ENCODE measurements at places on chromosomes 4 and X.

- DNase-seq, result peak; percentile 73
Measured at GRCh38 chrX:48475774-48476577, at the start of gene FTSJ1. TSS of gene FTSJ1 (plus strand) at chrX:48476199. CDS start at chrX:48478048, 1,849 bp downstream.

DNA sequence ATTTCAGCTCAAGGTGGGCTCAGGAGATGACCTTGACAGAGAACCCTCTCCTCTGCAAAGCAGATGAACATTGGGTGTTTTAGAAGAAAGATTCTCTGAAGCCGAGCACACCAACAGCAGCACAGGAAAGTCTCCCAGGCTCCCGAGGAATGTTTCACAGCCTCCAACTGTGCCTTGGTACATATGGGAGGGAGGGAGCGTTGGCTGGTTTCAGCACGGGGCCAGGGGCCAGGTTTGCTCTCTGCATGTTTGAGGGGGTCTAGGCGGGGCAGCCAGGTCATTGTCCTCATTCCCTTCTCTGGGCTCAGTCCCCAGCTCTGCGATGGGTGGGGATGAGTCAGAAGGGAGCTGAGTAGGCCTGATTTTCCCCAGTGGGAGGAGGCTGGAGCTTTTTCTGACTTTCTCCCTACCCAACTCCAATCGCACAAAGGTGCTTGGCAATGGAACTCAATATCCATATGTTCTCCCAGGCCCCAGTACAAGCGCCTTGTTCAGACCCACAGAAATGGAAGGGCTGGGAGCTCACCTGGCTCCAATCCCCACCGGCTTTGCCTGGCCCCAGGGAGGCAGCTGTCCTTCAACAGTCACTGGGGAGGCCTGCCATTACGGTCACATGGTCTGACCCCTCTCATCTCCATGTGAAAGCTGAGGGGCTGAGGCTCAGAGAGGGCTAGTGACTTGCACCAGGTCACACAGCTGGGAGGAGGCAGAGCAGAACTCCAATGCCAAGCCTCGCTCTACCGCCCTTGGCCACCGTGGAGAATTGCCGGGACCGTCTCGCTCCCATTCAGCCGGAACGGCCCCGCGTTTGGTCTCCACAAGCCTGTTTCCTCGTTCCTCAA is 108.4 kb upstream of the AFAP1 start:
- no peak for DNase-seq

DNA sequence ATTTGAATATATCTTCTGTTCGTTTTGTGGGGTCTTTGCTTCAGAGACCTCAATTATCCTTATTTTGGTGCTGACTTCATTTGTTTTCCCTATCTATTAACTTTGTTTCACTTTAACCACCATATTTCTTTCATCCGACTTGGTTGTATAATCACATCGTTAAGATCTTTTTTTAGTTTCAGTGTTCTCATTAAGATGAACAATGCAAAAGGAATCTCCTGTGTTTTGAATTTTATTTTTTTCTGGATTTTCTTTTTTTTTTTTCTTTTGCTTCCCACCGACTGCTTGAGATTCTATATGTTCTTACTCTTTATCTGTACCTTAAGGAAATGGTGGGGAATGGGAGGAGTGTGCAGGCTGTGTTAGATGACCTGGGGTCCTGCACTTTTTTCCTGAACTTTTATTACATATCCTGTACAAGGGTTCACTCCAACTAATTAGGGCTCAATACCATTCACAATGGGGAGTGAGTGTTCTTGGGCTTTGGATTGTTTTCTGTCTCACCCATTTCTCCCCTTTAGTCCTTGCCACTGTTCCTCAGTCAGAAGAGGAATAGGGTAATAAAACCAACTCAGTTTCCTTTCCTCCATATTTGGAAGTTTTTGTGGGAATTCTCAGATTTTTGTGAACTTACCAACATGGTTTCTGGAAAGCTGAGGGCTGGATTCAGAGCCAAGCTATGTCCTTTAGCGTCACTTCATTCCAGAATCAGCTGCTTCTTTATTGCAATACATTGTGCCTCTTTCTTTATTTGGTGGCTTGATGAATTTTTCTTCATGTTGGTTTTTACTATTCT is 43.2 kb upstream of the BMPR1B start:
- DNase-seq, result no peak

DNA sequence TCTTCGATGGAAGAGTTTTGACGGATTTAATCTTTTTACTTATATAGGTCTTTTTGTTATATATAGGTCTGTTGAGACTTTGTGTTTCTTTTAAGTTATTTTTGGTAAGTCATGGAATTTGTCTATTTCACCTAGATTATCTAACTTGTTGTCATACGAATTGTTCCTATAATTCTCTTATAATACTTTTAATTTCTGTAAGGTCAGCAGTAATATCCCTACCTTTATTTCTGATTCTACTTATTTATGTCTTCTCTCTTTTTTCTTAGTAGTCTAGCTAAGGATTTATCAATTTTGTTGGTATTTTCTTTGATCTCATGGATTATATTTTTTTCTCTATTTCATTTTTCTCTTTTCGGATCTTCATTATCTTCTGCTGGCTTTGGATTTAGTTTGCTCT is 11.6 kb downstream of the SAP30 start:
- DNase-seq, result no peak

- DNase-seq, result peak; percentile 34
Measured at GRCh38 chrX:65601530-65602220, 65.8 kb upstream of the MSN start.

GRCh38 chr4:110830461-110830860 is 207.6 kb upstream of the PITX2 start:
- DNase-seq, result no peak

- no peak for DNase-seq
Measured at GRCh38 chr4:150593996-150594395, 12.0 kb downstream of the MAB21L2 start.

GRCh38 chr4:15729910-15730533 is 27.2 kb downstream of the BST1 start:
- DNase-seq, result no peak

GRCh38 chr4:120211408-120212015 is 144.9 kb upstream of the MAD2L1 start:
- no peak for DNase-seq

DNA sequence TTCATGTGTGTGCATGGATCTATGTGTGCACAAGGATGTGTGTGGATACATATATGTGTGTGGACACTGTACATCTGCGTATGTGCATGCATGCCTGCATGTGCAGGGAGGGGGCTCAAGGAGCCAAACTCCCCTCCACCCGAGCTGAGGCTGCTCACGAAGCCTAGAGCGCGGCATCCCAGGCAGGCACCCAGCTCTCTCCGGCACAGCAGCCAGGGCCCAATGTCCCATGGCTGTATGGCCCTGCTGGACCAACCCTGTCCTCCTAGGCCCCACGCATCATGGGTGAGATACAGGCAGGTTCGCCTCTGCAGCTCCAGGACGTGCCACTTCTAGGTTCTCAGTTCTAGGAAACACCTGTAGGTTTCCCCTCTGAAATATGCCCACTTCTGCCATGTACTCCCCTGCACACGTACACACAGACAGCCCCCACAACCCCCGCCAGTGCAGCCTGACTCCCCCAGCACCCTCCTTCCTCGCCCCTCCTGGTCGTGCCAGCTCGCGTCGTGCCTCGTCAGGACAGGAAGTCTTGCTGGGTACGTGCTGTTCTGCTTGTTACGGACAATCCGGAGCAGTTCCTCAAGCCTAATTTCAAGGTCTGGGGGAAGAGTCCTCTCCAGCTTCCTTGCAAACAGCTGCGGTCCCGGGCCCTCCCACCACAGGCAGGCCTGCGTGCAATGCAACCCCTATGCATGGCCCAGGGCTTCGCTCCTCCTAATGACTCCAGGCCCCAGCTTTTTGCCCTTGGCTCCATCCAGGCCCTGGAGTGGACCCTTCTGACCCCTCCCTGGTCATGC is 3.2 kb upstream of the ADRA2C start:
- DNase-seq, result no peak

- no peak for DNase-seq
Measured at GRCh38 chrX:81174286-81174685, 27.4 kb downstream of the HMGN5 start.

GRCh38 chr4:24322995-24323394 is 261.4 kb downstream of the DHX15 start:
- DNase-seq, result no peak

DNA sequence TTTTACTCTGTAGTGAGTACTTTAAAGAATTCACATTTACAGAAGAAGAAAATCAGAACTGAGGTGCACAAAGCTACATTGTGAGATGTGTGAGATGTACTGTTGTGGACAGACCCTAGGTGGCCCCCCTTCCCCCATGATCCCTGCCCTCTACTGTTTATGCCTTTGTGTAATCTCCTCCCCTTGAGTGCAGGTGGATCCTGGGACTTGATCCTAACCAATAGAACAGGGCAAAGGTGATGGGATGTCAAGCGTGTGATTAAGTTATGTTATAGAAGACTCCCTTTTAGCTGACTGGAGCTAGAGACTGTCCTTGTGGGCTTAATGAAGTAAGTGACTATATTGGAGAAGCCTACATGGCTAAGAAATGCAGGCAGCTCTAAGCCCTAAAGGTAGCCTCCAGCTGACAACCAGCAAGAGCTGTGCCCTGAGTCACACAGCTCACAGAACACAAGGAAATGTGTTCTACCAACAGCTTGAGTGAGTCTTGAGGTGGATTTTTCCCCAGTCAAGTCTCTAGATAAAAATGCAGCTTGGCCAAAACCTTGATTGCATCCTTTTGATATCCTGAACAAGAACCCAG is 225.2 kb upstream of the LEF1 start:
- no peak for DNase-seq

DNA sequence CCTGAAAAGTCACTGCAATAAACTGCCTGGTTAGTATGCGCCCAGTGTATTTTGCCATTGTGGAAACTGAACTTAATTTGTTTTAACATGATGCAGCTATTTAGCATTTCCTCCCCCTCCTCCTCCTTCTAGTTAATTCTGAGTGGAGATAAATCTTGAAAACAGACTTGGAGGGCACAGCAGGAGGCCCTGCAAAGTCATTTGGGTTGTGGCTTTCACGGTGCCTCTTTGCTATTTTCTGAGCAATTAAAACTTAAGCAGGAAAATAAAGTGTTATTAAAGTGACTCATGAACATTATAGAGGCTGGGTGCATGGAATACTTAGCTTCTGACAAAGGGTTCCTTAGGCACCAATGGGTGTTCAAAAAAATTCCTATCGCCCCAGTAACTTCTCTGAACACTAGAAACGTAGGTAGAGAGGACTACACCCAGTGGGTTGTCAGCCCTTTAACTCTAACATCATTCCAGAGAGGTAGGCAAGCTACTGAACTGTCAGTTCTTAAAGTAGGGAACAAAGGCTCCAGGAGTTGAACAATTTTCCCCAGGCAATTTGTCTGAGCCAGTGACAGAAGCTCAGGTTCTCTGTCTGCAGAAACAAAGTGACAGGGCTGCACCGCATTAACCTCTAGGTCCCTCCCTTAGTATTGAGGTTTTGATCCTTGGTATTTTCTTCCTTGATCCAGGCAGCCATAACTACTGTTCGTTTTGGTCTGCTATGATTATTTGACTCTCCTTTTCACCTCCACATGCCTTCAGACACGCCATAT is 158.3 kb upstream of the KIT start:
- no peak for DNase-seq

- DNase-seq, result no peak
Measured at GRCh38 chrX:39736216-39737211, 361.2 kb downstream of the BCOR start.

- DNase-seq, result no peak
Measured at GRCh38 chrX:31702222-31702621, 630.4 kb upstream of the FTHL17 start.

- peak; percentile 25 for DNase-seq
Measured at GRCh38 chr4:156774422-156774821, 197.2 kb downstream of the PDGFC start.

GRCh38 chr4:144579411-144580030 is 66.4 kb upstream of the HHIP start:
- no peak for DNase-seq

DNA sequence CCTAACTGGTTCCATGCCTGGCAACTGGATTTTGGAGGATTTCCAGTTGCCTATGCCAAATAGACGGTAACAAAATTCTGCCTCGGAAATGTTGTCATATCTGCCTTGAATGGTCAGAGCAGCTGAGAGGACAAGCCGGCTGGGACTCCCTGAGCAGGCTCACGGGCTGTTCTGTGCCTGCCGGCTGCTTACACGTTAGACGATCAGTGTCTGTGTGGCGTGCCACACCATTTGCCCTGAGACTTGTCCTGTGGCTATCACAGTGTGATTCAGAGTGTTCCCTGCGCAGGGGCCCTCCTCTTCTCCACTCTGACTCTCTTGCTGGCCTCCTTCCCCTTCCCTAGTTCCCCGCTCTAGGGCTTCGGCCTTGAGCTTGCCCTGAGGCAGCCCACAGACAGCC is 42.4 kb downstream of the RAI2 start:
- no peak for DNase-seq

DNA sequence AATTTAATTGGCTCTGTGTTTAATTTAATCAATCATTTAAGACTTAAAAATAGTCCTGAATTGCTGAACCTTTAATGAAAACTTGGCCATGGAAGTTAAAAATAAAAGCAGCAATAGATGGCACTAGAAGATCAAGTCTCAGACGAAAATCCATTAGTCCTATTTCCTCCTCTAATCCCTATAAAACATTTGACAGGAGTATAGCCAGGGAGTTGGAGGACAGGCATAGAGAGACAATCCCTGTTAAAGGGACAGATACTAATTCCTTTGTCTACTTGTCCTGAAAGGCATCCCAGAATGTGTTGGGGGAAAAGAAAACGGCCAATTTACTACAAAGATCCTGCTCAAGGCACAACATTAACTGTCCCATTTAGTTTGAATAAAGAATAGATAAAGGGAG is 276.3 kb upstream of the TACR3 start:
- no peak for DNase-seq

DNA sequence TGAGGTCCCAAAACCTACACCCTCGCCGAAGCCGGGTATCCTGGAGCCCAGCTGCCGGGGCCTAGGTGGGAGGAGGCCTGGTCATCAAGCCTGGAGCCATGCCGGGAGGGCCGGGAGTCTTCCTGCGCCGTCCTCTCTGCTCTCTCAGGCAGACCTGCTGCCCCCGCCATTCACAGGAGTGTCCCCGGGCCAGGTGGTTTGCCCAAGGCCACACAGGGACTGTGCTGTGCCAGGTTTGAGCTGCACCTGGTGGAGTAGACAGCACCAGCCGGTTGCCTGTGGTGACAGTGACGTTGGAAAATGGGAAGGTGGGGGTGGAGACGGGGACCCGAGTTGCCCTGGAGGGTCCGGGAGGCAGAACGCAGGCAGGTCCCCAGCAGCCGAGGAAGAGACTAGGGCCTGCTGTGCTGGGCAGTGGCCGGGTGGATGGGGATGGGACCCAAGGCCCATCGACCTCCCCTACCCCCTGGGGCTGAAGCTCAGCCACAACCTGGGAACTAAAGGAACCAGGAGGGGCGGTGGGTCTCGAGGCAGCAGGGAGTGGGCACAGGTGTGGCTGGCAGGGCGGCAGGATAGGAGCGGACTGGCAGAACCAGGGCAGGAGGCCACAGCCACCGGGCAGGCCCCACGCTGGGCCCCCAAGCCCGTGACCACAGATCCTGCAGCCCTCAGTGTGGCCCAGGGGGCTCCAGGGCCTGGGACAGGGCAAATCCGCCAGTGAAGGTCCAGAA is 9.5 kb downstream of the DOK7 start:
- no peak for DNase-seq

All from brain pericyte (primary cell).